ENCODE measurements at places on chromosomes 3 and 15.

DNA sequence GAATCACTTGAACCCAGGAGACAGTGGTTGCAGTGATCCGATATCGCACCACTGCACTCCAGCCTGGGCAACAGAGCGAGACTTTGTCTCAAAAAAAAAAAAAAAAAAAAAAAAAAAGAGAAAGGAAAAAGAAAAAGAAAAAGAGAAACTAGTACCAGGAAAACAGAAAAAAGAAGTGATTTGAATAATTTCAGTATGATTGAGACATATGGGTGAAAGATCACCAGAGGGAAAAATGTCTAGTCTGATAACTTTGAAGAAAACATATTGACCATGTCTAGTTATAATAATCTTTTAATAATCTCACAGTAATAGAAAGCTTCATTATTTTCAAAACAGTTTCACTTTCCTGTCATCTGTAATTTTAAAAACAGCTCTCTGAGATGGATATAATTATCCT, 16.4 kb downstream of the TGFBR2 start:
- no peak for DNase-seq

DNA sequence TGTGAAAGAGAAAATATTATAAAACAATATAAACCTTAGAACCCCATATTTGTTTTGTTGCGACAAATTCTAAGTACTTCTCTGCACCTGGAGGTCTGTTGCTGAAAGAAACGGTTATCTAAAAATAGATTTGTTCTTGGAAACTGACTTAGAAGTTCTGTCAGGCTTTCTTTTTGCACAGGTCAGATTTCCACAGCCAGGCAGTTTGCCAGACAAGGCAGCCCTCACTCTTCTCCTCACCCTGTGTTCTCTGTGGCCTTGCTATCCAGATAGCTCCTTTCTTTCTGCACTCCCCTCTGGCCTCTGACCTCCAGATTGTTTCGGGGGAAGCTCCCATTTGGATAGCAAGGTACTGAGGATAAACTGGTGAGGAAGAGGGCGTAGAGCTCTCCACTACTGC, 413.3 kb upstream of the ONECUT1 start:
- no peak for DNase-seq

DNA sequence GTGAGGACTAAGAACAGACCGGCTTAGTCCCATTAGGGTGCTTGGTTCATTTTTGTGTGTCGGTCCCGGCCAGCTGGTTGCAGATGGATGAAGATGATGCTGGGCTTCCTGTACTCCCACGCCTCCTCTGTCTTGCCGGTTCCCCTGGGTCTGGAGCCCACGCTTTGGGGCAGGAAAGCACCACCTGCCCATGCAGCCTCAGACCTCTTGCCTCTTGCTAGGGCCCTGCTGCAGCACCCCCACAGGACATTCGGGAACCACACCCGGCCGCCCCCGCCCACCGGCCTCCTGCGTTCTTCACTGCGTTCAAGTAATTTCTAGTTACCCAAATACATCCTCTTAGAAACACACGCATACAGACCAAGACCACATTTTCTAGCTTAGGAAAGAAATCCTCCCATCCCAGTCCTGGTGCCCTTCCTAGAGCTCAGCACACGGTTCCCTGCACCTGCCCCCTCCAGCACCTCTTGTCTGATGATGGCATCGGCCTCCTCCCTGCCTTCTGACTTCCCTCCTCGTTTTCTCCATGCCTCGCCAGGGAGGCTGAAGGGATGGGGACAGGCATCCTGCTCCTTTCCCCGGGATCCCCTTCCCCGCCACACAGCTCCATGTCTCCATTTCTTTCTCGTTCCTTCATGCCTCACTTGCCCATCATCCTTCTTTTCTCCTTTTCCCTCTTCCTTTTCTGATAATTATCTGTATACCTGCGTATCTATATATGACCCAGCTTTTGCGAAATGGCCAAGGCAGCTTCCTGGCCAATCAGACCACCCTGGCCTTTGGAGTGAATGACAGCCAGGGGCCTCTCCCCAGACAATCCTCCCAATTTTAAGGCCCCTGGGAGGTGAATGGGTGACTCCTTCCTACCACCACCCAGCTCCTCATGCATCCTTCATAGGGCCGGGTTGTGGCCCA, 30.9 kb downstream of the FAM3D start:
- no peak for DNase-seq

DNA sequence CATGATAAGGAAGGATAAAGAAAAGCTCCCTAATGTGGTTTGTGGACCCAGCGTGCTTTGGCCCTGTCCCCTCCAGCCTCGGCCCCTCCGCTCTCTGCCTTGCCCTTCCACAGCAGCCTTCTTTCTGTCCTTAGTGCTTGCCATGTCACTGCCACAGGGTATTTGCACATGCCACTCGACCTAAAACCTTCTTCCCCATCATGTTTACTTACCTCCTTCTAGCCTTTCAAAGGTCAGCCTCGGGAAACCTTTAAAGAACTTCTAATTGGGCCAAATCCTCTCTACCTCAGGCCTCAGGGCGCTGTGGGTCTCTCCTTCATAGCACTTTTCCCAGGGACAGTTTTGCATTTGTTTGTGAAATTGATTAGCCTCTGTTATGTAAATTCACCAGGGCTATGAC, 73.0 kb downstream of the SCN11A start:
- no peak for DNase-seq

- DNase-seq, result no peak
Measured at GRCh38 chr3:168168743-168169142, 73.0 kb upstream of the GOLIM4 start.

- DNase-seq, result peak; percentile 28
Measured at GRCh38 chr15:80246425-80246894, 5.6 kb downstream of the CTXND1 start.

DNA sequence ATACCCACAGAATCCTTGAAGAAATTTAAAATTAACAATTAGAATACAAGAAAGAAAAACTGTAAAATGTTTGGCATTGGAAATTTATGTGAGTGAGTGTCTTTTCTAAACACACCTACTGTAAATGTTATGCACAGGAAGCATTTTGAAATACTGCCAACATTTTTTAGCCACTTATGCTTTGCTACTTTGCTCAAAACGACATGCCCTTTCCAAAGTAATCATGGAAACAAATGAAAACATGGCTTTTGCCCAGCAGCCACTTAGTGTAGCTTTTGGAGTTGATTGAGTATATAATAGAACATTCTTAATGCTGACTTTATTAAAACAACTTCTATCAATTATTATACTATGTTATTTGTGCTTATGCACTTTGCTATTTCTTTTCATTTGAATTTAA, 823.0 kb downstream of the CADM2 start:
- DNase-seq, result no peak

DNA sequence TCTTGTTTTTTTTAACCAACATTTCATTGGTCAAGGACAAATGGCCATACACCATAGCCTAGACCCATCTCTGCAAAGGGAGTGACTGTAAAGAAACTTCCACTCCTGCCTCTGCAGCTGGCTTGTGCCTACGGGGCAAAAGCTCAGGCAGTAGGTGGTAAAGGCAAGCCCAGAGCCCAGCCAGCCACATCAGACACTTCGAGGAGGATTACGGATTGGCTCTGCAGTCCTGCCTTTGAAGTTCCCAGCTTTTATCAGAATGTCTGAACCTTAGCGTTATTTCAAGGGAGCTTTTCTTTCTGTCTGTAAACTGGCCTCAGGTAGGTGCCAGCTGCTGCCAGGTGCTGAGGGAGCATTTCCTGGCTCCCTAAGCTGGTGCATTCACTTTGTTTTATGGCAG, 15.6 kb downstream of the ZNF710 start:
- no peak for DNase-seq

DNA sequence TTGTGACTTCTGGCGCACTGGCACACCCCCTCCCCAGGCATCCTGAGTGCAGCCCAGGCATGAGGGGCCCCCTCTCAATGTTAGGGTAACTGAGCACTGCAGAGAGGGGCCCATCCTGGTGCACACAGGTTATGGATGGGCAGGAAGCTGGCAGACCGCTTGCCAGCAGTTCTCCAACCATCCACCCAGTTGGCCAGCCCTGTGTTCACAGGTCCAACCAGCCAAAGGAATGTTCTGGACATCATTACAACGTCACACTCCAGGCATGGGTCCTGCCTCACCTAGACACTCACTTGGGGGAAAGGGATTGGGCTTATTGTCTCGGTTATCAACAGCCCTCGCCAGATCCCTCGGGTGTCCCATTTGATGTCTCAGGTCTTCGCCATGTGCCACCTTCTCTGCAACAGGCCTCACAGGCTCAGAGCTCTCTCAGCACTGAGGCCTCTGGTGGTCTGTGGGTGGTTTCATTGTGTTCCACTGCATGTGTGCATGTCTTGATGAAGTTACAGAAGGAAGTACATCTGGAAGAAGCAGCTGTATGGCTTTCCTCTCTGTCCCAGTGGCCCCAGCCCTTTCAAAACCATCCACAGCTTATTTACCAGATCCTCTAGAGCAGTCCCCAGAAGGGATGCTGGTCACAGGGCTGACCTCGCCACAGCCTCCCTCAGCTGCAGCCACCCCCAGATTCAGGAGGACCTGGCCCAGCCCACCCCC, 23.7 kb downstream of the ADCY5 start:
- no peak for DNase-seq

DNA sequence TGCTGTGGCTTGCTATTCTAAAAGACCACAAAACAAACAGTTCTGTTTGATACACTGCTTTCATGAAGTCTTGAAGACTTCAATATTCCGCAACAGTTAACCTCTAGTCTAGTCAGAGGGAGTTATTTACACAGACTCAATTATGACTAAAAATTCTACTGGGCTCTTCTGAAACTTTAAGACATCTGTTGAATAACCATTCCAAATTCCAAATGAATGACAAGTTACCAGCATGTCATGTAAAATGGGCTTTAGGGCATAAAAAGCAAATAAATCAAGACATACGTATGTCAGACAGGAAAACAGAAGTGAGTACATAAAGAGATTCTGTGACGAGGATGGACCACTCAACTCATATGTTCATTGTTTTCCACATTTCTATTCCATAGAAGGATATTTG, 93.9 kb downstream of the PLOD2 start:
- no peak for DNase-seq

DNA sequence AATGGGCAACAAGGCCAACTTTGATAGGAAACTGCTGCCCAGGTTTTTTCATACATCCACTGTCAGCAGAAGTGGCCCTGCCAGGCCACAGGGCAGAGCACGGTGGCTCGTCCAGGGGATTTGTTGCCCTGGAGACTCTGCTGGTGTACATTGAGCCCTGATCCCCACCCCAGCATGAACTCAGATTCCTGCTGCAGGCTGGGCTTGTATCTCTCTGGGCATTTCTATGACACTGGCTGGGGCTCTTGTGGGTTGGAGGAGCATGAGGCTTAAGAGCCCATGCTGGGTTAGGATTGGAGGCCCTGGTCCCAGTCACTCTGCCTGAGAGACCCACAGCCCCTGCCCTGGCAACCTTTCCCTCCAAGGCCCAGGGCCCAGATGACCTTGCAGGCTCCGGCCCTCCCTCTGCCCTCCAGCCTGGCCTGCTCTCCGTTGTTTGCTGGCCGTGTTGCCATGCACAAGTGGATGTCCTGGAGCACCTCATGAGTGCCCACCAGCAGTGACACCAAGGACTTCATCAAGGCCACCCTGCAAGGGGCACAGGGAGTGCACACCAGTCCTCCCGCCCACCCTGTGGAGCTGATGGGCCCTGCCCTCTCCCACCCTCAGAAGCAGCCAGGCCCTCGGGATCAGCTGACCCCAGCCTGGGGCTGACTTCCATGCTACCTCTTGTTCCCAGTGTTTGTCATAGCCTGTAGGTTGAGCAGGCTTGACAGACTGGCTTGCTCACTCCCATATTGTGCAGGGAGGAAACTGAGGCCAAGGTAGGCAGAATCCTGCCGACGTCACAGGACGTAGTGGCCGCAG, 58.2 kb downstream of the ZNF445 start:
- DNase-seq, result no peak
